Stimulated activated CD8-positive, alpha-beta memory T cell treated with anti-CD3 and anti-CD28 coated beads, Interleukin-15, amount 100 ng/mL, for 4 hours (primary cell): ENCODE measurements at places on chromosomes 11 and 22.

GRCh38 chr11:22603933-22604332 lies 21.7 kb downstream of the FANCF start:
- DNase-seq = no peak

- DNase-seq = no peak
Observed at GRCh38 chr11:108196901-108197300, 25.5 kb downstream of the NPAT start.

DNA sequence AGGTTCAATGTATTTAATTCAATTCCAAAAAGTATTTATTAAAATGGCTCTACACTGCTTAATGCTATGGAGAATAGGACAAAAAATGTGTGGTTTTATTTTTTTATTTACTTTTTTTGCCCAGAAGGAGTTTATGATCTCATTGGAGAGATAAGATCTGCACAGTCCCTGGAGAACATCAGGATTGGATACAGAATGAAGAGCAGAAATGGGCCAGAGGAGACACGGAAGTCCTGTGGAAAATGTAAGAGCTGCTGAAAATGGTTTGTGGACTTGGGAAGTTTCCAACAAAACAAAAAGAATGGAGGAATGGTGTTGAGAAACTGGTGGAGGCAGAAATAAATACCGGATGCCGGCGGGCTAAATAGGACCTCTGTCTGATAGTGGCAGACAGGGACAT lies 554.6 kb downstream of the OPCML start:
- DNase-seq = no peak

GRCh38 chr11:39363571-39363970 lies 2095.9 kb downstream of the LRRC4C start:
- DNase-seq = no peak

GRCh38 chr11:109140426-109140825 lies 281.6 kb upstream of the C11orf87 start:
- no peak for DNase-seq

GRCh38 chr11:126118806-126119205 lies 56.1 kb upstream of the CDON start:
- DNase-seq = no peak

DNA sequence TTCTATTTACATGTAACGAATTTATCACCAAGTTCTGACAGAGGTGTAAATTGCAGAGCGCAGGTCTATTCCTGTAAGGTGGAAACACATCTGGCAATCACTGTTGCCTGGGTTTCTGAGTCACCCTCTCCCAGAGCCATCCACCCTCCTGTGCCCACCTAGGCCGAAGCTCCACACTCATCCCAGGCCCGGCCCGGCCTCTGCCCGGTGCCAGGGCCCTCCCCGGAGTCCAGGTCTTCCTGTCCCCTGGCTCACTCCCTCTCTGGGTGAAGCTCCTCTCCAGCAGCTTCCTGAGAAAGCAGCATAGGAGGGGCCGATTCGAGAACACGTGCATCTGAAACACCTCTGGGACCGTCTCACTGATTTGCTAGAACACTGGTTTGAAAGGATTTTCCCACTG lies 308.2 kb downstream of the SHANK2 start:
- no peak for DNase-seq

- DNase-seq = no peak
Observed at GRCh38 chr11:121422675-121423074, 29.4 kb upstream of the SORL1 start.

GRCh38 chr11:78171951-78172350 lies 16.5 kb downstream of the KCTD21 start:
- no peak for DNase-seq

- no peak for DNase-seq
Observed at GRCh38 chr22:22022255-22022840, 39.8 kb upstream of the TOP3B start.

DNA sequence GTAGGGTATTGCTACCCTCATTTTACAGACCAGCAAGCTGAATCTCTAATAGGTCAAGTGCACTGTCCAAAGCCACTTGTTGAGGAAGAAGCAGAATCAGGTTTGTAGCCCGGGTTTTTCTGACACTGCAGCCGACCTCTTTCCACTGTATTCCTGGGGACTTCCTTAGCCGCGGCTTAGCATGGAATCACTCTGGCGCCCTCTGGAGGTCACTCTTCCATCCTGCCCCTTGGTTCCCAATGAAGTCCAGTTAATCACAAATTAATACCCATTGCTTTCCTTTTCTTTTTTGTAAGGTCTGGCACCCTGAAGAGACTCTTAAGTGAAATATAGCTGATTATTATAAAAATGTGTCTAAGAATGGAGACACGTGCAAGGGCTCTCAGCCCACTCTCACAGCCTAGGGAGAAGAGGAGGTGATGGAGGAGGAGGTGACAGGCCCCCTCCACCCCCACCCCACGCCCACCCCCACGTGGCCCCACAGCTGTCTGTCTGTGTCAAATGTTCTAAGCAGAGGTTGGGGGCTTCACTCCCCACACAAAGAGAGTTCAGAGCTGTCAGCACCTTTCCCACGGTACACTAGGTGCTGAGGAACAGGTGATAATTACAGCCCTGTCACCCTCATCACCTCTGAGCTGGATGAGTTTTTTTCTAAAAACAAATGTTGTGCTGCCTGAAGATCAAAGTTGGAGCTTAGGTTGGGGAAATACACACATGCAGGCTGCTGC lies 57.7 kb upstream of the DRD2 start:
- DNase-seq = peak; percentile 7

DNA sequence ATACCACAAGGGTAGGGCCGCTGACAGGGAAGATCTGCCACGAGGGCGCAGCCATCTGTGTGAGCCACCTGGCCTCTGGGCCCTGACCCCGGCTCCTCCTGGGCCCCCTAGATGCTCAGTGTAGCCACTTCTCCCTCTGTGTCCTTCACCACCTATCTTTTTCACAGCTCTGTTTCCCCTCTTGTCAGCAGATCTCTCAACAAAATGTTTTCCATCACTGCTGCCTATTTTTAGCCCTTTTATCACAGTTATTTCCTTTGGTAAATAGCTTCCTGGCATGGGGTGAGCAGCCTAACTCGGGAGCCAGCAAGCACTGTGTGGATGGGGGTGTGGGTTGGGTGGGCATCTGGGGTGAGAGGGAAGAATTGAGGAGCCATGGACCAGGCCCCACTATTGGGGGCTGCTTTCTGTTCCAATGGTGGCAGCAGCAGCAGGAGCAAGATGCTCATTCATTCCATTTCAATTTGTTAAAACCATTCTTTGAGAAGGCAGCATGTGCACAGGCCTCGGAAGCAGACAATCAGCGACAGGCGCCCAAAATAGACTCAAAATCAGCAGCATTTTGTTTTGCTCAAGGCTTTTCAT lies 135.2 kb upstream of the NAV2 start:
- DNase-seq = no peak

DNA sequence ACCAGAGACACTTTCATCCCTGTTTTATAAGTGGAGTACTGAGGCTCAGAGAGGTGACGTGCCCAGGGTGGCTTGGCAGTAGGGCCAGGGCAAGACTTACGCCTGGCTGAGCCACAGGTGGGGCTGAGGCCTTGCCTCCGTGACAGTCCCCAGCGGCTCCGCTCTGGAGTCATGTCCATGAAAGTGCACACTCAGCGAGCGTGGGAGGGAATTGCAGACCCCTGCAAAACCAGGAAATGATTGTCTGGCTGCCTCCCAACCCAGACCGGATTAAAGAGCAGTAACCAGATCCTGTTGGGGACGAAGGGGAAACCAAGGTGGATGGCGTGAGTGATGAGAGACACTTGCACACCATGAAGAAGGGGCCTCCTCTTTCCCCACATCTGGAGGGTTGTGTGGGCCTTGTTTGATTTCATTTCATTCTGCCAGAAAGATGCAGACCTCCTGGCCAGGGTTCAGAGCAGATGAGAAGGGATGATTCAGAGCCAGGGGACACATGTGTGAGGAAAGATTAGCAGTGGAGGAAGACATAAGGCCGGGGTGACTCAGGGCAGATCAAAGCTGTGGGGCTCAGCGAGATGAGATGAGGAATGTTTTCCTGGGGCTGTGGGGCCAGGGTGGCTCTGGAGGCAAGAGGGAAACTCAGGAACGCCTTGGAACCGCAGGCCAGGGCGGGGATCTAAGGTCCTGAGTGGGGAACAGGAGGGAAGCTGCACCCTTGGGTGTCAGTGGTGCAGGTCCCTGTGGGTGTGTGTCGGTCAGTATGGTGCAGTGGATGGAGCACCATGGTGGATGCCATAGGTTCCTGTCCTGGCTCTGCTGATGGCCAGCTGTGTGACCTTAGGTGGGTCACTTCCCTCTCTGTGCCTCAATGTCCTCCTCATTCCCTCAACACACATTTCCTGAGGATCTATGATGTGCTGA lies 29.9 kb upstream of the LRRC32 start:
- DNase-seq = no peak

GRCh38 chr11:102950622-102951081 lies 4.9 kb downstream of the MMP13 start:
- no peak for DNase-seq

- DNase-seq = no peak
Observed at GRCh38 chr11:45109400-45109799, 37.0 kb upstream of the PRDM11 start.

GRCh38 chr22:28955817-28956216 lies 72.4 kb downstream of the ZNRF3 start:
- peak; percentile 51 for DNase-seq

DNA sequence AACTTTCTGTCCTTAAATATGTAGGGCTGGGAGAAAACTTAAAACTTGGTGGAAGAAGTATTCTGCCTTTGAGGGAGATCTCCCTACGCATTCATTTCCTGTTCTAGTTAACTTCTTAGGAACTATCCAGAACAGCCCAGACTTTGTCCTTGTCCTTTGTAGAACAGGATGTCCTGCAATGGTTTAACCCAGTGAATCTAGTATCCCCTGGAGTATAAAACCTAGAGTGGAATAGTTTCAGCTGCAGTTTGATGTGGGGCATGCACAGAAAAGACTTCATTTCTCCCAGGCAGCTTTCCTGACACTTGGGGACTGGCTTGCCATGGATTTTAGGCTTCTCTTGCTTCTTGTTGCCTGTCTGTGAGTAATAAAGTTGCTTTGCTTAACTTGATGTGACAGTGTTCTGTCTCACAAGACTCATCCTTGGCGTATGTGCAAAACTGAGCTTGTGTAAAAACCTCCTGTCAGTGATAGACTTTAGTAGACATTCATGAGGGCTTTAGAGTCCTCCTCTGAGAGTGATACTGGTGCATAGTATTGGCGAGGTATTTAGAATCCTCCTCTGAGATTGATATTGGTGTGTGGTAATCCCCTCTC lies 28.2 kb downstream of the ARHGAP42 start:
- no peak for DNase-seq

- DNase-seq = no peak
Observed at GRCh38 chr11:1150116-1150515, 7.6 kb upstream of the MUC5AC start.

DNA sequence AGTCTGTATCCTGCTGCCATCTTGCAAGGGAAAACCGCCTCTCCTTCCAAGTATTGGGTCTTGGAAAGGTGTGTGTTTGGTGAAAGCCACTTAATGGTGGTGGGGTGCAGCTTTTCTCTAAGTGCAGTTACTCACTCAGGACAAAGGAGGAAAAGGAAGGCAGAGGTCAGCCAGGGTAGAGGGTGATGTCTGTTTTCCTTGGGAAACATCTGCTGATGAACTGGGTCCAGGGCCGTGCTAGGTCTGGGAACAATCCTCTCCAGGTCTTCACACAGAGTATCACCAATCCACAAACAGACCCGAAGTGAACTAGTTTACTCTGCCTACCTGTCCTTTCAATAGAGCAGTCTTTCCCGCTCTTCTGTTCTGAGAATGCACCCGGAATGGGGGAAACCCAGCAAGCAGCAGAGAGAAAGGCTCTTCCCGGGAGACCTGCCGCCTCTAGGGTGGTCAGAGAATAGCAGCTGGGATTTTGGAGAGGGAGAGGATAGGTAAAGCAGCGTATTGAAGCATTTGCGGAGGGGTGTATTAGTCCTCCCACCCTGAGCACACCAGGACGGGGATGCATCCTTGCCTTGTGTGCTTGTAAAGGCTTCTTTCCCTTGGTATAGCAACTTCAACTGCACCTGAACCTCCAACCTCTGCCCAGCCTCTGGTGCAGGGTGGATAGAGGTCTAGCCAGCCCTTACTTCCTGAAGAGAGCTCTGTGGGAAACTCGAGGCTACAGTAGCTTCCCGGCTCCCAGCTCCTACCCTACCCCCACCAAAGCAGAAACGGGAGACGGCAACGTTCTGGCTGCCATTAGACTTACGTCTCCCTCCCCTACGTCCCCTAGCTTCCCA lies 20.7 kb downstream of the LHFPL7 start:
- DNase-seq = no peak

DNA sequence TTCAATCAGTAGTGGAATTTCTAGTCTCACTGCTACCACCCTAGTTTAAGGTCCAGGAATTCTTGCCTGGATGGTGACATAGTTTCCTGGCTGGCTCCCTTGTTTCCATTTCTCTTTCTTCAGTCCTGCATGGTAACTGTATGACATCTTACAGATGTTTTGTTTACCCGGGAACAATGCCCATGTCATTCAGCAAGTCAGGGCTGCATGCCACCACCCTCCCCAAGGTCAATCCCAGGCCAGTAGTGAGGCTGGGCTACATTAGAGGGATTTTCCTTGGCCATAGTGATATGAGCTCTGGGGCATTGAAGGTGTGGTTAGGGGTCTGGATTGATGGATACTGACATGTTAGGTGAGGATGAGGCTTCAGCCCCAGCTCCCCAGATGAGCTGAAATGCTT lies 114.9 kb upstream of the E2F8 start:
- DNase-seq = no peak

- no peak for DNase-seq
Observed at GRCh38 chr11:109037856-109038780, 373.2 kb downstream of the DDX10 start.

- DNase-seq = no peak
Observed at GRCh38 chr11:27242591-27242990, 120.4 kb downstream of the CCDC34 start.

GRCh38 chr11:111570796-111571195 lies 30.3 kb downstream of the LAYN start:
- no peak for DNase-seq

GRCh38 chr11:14927146-14927545 lies 35.1 kb upstream of the CYP2R1 start:
- no peak for DNase-seq

GRCh38 chr11:84721561-84721961 lies 905.6 kb downstream of the DLG2 start:
- no peak for DNase-seq

DNA sequence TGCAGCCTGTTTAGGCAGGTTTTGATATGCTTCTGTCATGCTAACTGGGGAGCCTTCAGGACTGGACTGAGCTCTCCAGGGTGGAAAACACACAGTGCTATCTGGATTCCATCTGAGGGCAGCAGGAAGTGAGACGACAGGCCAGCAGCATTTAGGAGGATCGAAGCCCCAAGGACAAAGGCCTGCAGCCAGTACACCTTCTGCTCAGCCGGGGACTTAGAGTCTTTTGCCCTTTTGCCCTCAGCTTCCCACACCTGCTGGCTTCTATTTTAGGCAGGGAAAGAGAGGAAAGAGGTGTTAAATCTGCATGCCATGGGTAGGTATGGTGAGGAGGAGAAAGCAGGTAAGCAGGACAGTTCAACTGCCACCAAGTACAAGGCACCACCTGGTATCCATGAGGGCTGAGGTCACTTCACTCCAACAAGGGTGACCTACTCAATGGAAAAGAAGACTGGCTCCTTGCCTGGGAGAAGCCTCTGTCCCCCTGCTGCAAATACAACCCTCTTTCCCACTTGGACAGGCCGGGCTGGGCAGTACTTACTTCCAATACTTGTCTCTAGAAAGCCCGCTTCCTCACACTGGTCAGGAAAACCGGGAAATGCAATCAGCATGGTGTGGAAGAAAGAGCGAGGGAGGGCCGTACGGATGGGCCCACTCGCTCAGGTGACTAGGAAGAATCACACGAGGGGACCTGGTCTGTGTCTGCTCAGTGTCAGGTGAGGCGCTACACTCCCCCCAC lies 12.3 kb downstream of the LARGE2 start:
- no peak for DNase-seq

- DNase-seq = no peak
Observed at GRCh38 chr11:70483077-70483861, 84.9 kb downstream of the CTTN start.

GRCh38 chr22:31326877-31327276 lies 19.3 kb downstream of the PATZ1 start:
- no peak for DNase-seq
